ENCODE measurements at places on chromosomes 6 and 20.

GRCh38 chr20:37226889-37227288, 34.7 kb downstream of the GHRH start:
- DNase-seq, result no peak

- peak; percentile 17 for DNase-seq
These were observed 658.8 kb downstream of the PTPRT start for GRCh38 chr20:42530855-42531448.

- no peak for DNase-seq
These were observed 8.1 kb downstream of the LYRM2 start for GRCh38 chr6:89630488-89630887.

DNA sequence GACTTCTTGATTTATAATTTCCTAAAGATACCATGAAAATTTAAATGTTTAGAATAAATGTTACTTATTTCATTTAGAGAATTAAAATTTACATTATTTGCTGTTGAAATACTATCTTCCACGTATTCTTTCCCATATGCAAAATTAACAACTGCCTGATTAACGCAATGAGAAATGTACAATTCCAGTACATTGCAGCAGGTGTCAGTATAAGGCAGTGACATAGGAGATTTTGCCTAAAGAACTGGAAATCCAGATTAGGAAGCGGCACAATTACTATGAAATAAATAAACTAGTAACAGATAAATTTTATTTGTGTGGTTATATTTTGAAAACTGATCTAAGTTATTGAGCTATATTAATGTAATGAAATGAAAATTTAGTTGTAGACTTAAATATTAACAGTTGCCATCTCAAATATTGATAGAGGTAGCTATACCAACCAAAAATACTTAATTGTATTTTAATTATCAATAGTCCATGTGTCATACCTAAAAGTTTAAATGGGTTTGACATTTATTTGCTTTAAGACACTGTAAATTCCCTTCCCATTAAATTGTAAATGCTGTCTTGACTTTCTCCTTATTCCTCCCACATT, 300.2 kb downstream of the UTRN start:
- DNase-seq, result peak; percentile 56

DNA sequence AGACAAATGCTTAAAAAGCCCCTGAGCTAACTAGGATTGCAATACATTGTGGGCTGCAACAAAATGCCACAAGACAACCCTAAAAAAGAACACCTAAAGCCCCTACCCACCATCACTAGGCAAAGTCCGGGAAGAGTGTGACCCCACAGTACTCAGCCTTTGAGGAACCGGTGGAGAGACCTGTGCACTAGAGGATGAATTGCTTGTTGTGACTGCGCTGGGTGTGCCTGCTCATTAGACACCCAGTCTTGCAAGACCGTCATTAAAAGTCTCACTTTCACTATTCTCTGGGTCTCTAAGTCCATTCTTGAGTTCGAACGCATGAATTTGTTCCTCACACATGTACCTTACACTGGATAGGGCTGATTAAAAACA, 88.7 kb downstream of the JPH2 start:
- DNase-seq, result no peak

DNA sequence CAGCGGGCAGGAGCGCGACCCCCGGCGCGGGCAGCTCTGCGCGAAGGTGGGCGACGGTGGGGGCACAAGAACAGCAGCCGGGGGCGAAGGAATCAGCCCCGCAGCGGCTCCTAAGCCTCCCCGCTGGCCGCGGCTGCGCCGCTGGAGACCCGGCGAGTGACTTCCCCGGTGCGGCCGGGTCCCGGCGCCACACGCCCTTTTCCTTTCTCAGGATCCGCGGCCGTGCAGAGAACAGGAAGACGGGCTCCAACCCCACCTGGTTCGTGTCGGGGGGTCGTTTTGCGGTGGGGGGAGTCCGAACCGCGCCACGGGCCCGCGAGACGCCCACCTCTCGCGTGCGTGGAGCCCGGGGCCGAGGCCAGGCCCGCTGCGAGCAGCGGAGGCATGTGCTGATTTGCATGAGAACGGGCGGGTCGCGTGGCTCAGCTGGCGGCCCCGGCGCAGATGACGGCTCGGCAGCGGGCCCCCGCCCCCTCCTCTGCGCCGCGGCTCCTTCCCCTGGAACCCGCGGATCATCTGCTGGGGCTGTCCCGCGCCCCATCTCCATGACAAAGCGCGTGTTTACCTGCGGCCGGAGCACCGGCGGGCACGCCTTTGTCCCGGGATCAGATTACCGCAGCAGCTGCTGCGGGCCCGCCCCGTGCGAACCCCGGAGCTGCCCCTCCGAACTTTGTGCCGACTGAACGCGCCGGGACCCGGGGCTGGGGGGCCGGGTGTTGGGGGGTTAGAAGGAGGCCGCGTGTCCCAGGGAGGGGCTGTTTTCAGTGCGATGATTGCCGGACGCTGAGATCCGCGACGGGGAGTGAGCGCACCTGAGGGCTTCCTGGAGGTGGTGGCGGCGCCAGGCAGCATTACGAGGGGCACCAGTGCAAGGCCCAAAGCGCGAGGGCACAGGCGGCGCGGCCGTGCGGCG, 4.9 kb upstream of the DLL1 start:
- no peak for DNase-seq

DNA sequence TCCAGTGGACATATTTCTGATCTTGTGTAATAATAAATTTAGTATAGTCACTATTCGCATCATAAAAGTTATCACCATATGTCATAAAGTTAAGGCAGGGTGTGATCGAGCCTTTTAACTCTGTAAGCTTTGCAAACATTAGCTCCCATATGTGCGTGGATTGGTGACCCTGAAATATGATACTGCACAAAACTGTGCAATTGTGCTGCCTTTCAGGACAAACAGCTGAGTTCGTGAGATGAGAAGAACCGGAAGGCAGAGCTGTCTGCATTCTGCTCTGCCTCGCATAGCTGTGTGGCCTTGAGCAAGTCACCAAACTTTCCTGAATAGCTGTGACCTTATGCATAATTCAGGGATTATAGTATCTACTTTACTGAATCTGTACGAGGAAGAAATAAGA, 3.2 kb upstream of the PLEKHG1 start:
- no peak for DNase-seq

- no peak for DNase-seq
These were observed 55.8 kb upstream of the HIVEP2 start for GRCh38 chr6:143000811-143001210.

DNA sequence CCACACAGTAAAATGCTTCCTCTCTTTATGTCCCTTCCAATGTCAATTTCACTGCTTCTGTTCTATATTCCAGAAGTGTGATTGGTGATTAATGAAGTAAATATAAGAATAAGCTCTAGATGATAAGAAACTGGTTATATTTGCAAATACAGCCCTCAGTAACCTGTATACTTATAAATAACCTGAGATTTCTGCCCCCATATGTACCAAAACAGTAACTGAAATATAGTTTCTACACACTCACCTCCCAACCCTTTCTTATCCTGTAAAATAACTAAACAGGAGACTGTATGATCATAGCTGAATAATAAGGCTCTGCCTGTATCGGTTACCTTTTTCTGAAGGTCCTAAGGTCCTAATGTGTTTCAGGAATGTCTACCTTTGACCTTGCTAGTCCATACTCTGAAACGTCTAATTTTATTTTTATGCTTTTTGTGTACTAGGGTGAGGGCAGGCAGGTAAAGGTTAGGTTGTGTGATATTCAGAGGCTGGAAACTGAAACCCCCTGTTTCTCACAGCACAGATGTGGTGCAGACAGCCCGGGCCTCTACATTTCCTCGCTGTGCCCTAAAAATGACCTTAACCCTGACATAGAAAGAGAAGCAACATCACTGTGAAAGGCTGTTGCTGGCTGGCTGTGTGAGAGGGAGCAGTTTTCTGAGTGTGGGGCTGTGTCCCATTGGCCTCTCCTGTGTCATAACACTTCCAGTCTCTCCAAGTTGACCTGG, 378.8 kb downstream of the CENPW start:
- no peak for DNase-seq

GRCh38 chr6:89449193-89449592, 16.2 kb downstream of the ANKRD6 start:
- no peak for DNase-seq

GRCh38 chr6:71490876-71491275, 202.3 kb downstream of the OGFRL1 start:
- no peak for DNase-seq

- no peak for DNase-seq
These were observed 48.3 kb downstream of the OR2B6 start for GRCh38 chr6:28005152-28005890.

GRCh38 chr20:47338131-47338628, 18.3 kb downstream of the ZMYND8 start:
- DNase-seq, result no peak

DNA sequence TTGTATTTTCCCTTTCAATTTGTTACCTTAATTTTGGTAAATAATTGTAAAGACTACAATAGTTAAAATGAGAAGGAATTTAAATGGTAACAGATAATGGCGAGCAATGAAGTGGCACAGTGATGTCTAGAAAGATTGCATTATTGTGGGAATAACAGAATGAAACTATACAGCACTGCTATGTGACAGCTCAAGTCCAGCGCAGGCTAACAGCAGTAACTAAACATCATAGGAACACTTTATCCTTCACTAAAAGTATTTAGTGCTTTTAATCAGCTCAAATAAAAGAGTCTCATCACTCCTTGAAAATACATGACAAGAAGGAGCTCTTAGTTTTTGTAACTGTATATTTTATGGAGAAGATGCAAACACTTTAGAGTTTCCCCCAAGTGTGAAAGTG, 190.8 kb downstream of the TENT5A start:
- no peak for DNase-seq

DNA sequence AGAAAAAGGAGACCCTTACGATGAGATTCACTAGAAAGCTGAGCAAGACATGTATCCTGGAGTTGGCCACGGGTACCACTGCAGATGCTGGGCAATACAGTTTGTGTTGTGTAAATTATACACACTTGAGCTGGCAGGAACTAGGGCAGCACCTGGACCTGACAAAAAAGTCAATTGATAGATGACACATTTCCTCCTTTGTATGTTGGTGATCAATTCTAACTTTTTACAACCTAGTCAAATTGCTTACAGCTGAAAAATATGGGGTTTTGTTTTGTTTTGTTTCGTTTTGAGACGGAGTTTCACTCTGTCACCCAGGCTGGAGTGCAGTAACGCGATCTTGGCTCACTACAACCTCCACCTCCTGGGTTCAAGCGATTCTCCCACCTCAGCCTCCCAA, 108.9 kb downstream of the UST start:
- no peak for DNase-seq

DNA sequence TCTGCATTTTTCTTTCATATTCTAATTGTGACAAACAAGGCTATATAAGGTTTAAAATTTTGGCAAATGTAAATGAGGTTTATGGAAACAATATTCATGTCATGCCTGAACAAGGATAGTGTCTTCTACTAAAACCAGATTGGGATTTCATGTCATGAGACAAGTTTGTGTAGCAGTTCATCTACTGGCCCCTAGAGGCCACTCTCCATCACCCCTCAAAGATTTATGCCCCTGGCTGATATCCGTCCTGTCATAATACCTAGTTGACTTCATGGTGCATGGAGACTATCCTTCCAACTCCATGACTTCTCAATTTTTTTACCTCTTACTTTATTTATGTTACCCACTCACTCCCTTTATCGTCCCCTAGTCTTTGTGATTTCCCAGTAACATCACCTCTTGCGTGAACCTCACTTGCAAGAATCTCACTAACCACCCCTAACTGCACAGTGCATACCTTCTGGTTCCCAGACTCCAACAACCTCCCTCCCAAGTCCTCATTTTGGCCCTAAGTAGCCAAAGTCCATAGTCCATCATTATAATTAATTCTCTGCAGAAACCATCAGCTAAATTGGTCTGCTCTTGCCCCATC, 179.8 kb downstream of the TASP1 start:
- no peak for DNase-seq

DNA sequence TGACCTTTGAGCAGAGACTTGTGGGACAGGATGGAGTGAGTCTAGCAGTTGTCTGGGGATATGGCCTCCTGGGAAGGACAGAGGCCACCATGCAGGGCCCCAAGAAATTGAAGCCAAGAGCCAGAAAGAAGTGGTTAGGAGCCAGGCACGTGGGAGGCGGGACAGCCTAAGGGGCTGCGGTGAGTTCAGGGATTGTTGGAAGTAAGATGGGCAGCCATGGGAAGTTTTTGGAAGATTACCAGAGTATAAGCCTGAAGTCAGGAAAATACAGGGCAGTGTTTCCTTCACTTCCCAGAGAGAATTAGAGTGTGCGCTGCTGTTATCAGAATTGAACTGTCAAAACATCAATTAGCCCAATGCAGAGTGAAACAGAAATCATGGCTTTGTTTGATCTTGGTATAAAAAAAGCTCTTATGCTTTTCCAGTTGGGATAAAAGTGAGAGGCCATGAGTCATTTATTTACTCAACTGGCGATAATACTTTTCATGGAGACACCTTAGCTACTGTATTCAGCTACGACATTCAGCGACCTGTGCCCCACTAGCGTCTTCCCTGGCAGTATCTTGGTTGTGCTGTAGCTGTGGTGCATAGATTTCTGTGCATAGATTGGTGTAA, 66.9 kb downstream of the PHACTR2 start:
- DNase-seq, result no peak

DNA sequence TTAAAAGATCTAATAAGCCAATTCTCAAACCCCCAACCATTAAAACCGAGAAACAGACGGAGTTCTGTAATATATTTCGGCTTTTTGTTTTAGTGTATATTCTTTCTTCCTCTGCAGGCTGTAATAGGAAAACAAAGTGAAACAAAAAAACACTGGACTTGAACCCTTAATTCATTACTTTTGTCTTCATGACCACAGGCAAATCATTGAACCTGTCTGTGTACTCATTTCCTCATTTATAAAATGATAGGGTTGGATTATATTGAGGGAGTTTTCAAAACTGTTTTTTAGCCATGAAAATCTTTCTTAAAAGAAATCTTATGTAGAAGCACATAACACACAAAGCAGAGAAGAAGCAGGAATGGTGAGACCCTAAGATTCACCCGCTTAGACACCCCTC, 278.8 kb downstream of the CD83 start:
- no peak for DNase-seq

DNA sequence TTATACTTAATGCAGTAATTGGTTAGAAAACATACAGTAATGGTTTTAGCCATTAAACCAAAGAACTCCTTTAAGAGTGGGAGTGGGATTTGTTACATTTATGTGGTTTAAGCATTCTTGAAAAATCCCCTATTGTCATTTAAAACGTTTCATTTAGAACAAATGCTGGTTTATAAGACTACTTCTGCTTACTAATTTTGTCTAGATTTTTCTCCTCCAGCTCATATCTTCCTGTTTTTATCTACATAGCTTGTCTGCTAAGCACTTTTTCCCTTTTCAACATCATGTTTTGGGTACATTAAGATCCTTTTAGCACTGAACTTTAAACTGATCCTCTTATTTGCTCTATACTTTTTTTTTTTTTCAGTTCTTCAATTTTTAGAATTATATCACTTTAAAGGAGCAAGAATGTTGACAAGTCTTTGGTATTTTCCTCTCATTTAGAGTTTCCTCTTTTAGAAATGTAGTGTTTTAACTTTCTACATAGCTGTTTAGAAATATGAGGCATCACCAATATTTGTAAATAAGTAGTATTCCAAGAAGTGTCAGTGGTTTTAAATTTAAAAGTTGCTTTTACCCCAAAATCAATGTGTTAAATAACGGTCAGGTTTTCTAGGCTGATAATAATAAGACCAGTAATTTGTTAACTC, 80.9 kb downstream of the SESN1 start:
- no peak for DNase-seq
